ENCODE measurements at places on chromosomes 7 and 10. TPM values are rescaled to one million over a fixed set of nuclear protein-coding genes. Genes with fewer than 3 reads are reported as not detected.

Gene OR2A5
- total RNA-seq = not detected

Gene SLC29A3
- 6.8 TPM for total RNA-seq

Gene SFRP4
- not detected for total RNA-seq

Gene ITIH5
- total RNA-seq = not detected

DNA sequence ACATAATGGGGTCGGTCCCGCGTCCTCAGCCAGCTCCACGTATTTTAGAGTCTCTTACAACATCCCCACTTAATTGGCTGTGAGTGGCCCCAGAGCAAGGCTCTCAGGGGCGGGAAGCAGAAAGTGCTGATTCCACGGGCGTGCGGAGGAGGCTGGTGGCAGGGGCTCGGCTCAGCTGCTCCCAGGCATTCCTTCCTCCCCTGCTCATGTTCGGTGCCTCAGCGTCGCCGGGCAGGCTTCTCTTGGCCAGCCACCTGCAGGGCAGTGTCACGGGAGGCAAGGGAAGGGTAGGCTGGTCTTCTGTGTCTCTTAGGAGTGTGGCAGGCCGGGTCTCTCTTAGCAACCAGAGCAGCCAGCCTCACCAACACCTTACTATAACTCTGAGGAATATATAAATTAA lies 33.8 kb downstream of the IL15RA start:
- no peak overlapping the region for H3K4me3 ChIP-seq
- H3K27me3 ChIP-seq = no peaks in the 10 kb centered on the region
- no peak for DNase-seq
- no peak overlapping the region for H3K27ac ChIP-seq

- peaks cover 5% of the 10 kb centered on the region for H3K27me3 ChIP-seq
- H3K27ac ChIP-seq = no peak overlapping the region
- no peak for DNase-seq
- peaks cover 11% of the 10 kb centered on the region for H3K4me1 ChIP-seq
- H3K4me3 ChIP-seq = no peak overlapping the region
These were observed 68.5 kb downstream of the TET1 start for GRCh38 chr10:68628576-68629127.

GRCh38 chr10:104100795-104101194 lies 15.1 kb upstream of the COL17A1 start:
- no peak overlapping the region for H3K27ac ChIP-seq
- H3K36me3 ChIP-seq = no peaks in the 10 kb centered on the region
- H3K4me1 ChIP-seq = peaks cover 12% of the 10 kb centered on the region
- no peak overlapping the region for H3K4me3 ChIP-seq
- H3K27me3 ChIP-seq = peaks cover 9% of the 10 kb centered on the region

GRCh38 chr7:149067869-149068268 lies 22.6 kb downstream of the ZNF786 start:
- no peak for DNase-seq
- no peak overlapping the region for H3K27ac ChIP-seq
- no peaks in the 10 kb centered on the region for H3K27me3 ChIP-seq
- peak overlapping the region; percentile 12 for H3K4me3 ChIP-seq
- peaks cover 8% of the 10 kb centered on the region for H3K4me1 ChIP-seq
- peaks cover 14% of the 10 kb centered on the region for H3K36me3 ChIP-seq

- no peak overlapping the region for H3K27ac ChIP-seq
- no peaks in the 10 kb centered on the region for H3K27me3 ChIP-seq
- H3K4me3 ChIP-seq = no peak overlapping the region
- DNase-seq = no peak
- no peaks in the 10 kb centered on the region for H3K4me1 ChIP-seq
These were observed 83.5 kb upstream of the GNA12 start for GRCh38 chr7:2927592-2927991.

GRCh38 chr10:122504610-122504950 lies 43.2 kb downstream of the HTRA1 start:
- DNase-seq = no peak
- no peaks in the 10 kb centered on the region for H3K4me1 ChIP-seq
- H3K36me3 ChIP-seq = no peaks in the 10 kb centered on the region
- peaks cover 1% of the 10 kb centered on the region for H3K27me3 ChIP-seq
- no peak overlapping the region for H3K27ac ChIP-seq
- no peak overlapping the region for H3K4me3 ChIP-seq

Gene DPP6
- not detected for total RNA-seq

Gene COL28A1
- total RNA-seq = not detected

- H3K27me3 ChIP-seq = peaks cover 4% of the 10 kb centered on the region
- H3K4me3 ChIP-seq = no peak overlapping the region
- no peak for DNase-seq
- peak overlapping the region; percentile 6 for H3K27ac ChIP-seq
- H3K36me3 ChIP-seq = peaks cover 12% of the 10 kb centered on the region
These were observed 172.9 kb downstream of the PRKCQ start for GRCh38 chr10:6407034-6407721.

DNA sequence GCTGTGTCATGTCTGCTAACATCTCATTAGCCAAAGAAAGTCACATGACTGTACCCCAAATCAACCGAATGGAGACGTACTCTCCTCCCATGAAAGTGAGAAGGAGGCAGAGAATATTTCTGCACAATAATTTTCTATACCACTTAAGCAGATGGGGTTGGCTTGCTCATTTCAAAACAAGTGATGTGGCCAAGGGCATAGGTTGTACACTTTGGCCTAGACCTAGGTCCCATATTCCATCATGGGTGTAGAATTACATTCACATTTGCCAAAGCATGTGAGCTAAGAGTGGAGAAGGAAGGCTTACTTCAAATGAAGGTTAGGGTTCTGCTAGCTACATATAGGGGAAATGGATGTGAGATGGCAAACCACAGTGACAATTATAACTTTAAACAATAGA lies 83.0 kb downstream of the ZNF365 start:
- peak overlapping the region; percentile 36 for H3K27ac ChIP-seq
- H3K4me1 ChIP-seq = peaks cover 23% of the 10 kb centered on the region
- no peaks in the 10 kb centered on the region for H3K36me3 ChIP-seq
- DNase-seq = no peak
- H3K4me3 ChIP-seq = no peak overlapping the region

Data from activated T-helper 1 cell treated with anti-CD3 and anti-CD28 coated beads, Interleukin-12 subunit alpha, Interleukin-12 subunit beta, Interleukin-2, Interleukin-4 antibody, amounts not matched to agents 30 ng/mL and 10 ng/mL and 1 ng/mL, durations not matched to agents 14 hours and 24 hours and 36 hours (primary cell).